PC-3 (cell line): ENCODE measurements at places on chromosomes 2 and 18.

GRCh38 chr2:112087346-112088020 lies 32.4 kb downstream of the TMEM87B start:
- no peak for DNase-seq
- no peak overlapping the region for H3K4me3 ChIP-seq
- H3K27ac ChIP-seq = no peak overlapping the region
- H3K36me3 ChIP-seq = peaks cover 35% of the 10 kb centered on the region
- peaks cover 9% of the 10 kb centered on the region for H3K4me1 ChIP-seq

DNA sequence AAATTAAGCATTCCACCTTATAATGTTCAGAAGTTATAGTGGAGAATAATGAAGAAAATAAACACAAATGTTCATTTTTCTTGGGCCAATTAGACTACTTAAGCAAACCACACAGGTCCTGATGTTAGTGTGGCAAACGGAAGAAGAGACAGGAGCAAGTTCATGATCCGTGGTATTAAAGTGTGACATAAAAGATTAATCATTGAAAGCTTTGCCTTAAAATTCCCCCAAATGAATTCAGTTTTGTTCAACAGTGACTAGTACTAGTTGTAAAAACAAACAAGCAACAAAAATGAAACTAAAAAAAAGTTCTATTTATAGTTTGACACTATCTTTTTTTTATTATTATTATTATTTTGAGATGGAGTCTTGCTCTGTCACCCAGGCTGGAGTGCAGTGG lies 73.7 kb downstream of the RFTN2 start:
- no peak overlapping the region for H3K27ac ChIP-seq
- no peaks in the 10 kb centered on the region for H3K27me3 ChIP-seq
- H3K4me1 ChIP-seq = no peaks in the 10 kb centered on the region
- H3K4me3 ChIP-seq = no peak overlapping the region
- DNase-seq = no peak

DNA sequence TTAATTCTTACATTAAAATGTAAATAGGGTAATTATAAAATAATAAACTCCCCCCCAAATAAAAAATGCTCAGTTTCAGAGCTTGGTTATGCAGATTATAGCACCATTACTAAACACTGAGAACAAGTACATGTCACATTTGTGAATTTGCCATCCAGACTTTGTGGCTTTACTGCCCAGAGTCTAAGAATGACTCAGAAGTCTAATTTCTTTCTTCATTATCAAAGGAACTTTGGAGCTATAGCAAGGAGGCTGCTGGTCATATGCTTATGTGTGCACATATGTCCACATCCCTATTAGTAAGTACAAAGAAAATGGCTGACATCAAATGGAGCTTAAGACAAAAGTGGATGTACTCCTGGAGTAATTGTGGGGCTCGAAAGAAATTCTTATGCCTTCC lies 248.5 kb upstream of the SESTD1 start:
- no peaks in the 10 kb centered on the region for H3K4me1 ChIP-seq
- no peaks in the 10 kb centered on the region for H3K27me3 ChIP-seq
- H3K4me3 ChIP-seq = no peak overlapping the region
- H3K36me3 ChIP-seq = no peaks in the 10 kb centered on the region

GRCh38 chr2:72000110-72000509 lies 147.6 kb downstream of the CYP26B1 start:
- H3K4me1 ChIP-seq = no peaks in the 10 kb centered on the region
- H3K27me3 ChIP-seq = 0 out of 2 replicates have a peak, but pooled peaks cover 4% of the 10 kb centered on the region
- no peak overlapping the region for H3K4me3 ChIP-seq
- no peak for DNase-seq

- H3K4me1 ChIP-seq = peaks cover 29% of the 10 kb centered on the region
- H3K27ac ChIP-seq = peak overlapping the region; percentile 59
- no peaks in the 10 kb centered on the region for H3K36me3 ChIP-seq
- DNase-seq = peak; percentile 97
- H3K4me3 ChIP-seq = no peak overlapping the region
Observed at GRCh38 chr2:46873604-46874068, 42.0 kb downstream of the MCFD2 start.

- no peaks in the 10 kb centered on the region for H3K27me3 ChIP-seq
- H3K4me1 ChIP-seq = peaks cover 26% of the 10 kb centered on the region
- H3K27ac ChIP-seq = peak overlapping the region; percentile 52
- peak; percentile 78 for DNase-seq
Observed at GRCh38 chr2:139031722-139032121, 251.5 kb upstream of the NXPH2 start.

DNA sequence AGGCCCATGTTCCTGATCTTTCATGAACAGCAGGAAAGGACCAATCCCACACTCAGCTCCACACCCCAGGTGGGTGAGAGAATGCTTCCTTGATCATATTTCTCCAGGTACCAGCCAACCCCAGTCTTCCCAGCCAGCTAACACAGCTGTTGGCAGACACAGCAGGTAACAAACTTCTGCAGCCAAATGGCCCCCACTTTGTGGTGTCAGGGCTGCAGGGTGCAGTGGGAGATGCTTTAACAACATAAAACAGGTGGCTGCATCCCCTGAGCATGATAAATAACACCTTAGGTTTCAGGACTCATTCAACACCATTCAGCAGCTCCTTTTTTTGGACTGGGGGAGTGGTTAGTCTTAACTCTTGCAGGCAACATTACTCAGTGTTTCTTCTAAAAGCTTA lies 76.7 kb upstream of the ACAA2 start:
- H3K4me1 ChIP-seq = peaks cover 19% of the 10 kb centered on the region
- no peak overlapping the region for H3K4me3 ChIP-seq
- no peaks in the 10 kb centered on the region for H3K27me3 ChIP-seq

DNA sequence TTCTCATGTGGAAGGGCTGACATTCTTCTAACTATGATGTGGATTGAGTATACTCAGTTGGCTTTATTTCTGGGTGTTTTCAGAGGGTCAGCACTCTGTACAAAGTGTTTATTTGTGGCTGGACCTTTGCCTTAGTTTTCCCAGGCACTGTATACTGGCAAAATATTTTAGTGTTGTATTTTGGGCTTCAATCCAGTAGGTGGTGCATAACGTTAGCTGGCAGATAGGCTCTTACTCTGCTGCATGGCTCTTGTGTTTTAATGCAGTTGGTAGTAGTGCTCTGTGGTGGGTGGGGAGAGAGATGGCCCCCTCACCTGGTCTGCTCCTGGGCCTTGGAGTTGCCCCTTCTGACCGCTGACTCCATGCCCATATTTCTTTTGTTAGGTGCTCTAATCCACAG lies 75.6 kb upstream of the REG3A start:
- no peak overlapping the region for H3K4me3 ChIP-seq
- H3K36me3 ChIP-seq = no peaks in the 10 kb centered on the region
- no peak overlapping the region for H3K27ac ChIP-seq

DNA sequence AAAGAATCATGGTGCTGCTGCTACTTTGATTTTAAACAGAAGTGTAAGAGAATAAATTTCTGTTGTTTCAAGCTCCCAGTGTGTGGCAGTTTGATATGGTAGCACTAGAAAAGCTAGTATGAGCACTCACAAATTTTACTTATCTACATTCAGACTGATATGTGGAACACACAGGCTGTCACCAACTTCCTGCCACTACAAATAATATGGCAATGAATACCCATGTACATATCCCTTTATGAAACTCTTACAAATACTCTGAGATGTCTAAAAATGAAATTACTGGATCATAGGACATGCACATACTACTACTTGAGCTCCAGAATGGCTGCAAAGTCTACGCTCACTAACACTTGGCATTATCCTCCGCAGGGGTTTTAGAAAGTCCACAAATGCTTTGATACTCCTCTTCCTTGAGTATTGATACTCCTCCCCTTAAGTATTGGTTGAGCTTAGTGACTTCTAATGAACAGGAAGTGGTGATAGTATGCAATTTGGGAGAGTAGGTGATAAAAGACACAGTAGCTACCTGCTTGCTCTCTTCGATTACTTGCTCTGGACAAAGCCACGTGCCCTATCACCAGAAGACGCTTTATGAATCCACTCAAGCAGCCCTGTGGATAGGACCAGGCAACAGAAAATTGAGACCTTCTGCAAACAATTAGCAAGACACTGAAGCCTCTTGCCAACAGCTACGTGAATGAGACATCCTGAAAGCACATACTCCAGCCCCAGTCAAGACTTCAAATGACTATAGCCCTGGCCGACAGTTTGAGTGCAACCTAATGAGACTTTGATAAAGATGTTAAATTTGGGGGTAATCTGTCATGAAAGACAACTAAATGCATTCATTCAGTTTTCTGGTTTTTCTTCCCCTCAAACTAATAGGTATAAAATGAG lies 35.4 kb downstream of the FBXO11 start:
- no peak overlapping the region for H3K27ac ChIP-seq
- H3K4me3 ChIP-seq = no peak overlapping the region
- no peaks in the 10 kb centered on the region for H3K36me3 ChIP-seq
- peaks cover 12% of the 10 kb centered on the region; the same call in 1 of the 2 replicates for H3K4me1 ChIP-seq

- no peaks in the 10 kb centered on the region; the same call in 1 of the 2 replicates for H3K36me3 ChIP-seq
- peak overlapping the region; percentile 77 for H3K27ac ChIP-seq
- no peak overlapping the region for H3K4me3 ChIP-seq
- H3K4me1 ChIP-seq = peaks cover 15% of the 10 kb centered on the region; the same call in 1 of the 2 replicates
Observed at GRCh38 chr2:107633580-107634147, 193.0 kb upstream of the RGPD4 start.

DNA sequence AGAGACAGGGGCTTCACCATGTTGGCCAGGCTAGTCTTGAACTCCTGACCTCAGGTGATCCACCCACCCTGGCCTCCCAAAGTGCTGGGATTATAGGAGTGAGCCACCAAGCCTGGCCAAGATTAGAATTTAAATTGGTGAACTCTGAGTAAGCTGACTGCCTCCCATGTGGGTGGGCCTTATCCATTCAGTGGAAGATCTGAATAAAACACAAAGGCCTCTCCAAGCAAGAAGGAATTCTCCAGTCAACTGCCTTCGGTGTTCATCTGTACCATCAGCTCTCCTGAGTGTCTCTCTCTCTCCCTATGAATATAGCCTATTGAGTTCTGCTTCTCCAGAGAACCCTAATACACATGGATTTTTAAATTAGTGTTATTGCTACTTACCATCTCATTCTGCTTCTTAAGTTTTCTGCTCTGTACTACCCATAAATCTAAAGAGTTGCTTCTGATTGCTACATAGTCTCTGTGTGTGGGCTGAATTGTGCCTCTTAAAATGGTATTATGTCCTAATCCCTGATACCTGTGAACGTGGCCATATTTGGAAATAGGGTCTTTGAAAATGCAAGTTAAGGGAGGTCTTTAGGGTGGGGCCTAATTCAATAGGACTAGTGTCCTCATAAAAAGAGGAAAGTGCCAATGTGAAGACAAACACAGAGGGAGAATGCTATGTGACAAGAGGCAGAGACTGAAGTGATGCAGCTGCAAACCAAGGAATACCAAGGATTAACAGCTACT lies 36.3 kb downstream of the FBXO11 start:
- H3K4me3 ChIP-seq = no peak overlapping the region
- no peaks in the 10 kb centered on the region for H3K27me3 ChIP-seq
- no peaks in the 10 kb centered on the region for H3K36me3 ChIP-seq
- no peak overlapping the region for H3K27ac ChIP-seq
- peaks cover 12% of the 10 kb centered on the region; the same call in 1 of the 2 replicates for H3K4me1 ChIP-seq

DNA sequence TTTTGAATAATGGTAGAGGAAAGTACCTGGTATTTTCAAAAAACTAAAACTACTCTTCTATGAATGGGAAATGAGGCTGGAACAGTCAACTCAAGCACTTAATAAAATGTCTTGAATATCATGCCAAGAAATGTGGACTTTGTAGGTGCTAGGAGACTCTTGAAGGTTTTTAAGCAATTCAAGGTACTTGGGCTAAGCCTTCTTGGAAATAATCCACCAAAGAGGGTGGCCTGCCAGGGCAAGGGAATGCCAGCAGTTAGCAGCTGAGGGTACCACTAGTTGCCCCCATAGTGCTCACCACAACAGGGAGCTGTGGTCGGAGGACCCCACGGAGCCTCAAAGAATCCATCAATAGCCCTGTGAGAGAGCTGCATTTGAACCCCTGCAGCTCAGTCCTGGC lies 14.6 kb upstream of the ACYP2 start:
- no peak for DNase-seq
- no peaks in the 10 kb centered on the region for H3K27me3 ChIP-seq
- H3K4me1 ChIP-seq = peaks cover 20% of the 10 kb centered on the region
- H3K4me3 ChIP-seq = no peak overlapping the region
- no peak overlapping the region for H3K27ac ChIP-seq

DNA sequence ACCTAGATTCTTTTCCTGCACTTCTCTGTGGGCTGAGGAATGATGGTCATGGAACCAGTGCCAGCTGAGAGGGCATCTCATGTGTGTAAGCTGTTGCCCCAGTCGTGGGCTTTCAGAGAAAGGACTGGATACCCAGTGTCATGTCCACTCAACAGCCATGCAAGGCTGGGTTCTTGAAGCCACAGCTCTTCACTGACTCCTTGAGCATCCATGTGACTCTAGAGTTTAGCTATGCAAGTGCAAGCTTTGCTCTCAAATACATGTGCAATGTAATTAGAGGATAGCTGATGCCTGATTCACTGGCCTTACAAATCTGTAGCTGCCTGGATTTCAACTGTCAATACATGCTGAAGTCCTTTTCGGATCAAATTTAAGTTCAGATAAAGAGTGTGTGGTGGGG lies 46.8 kb upstream of the EML6 start:
- no peak overlapping the region for H3K27ac ChIP-seq
- H3K4me3 ChIP-seq = no peak overlapping the region
- H3K36me3 ChIP-seq = peaks cover under 1% of the 10 kb centered on the region; the same call in 1 of the 2 replicates
- DNase-seq = no peak
- H3K27me3 ChIP-seq = no peaks in the 10 kb centered on the region
- H3K4me1 ChIP-seq = peaks cover 20% of the 10 kb centered on the region

- H3K36me3 ChIP-seq = no peaks in the 10 kb centered on the region
- H3K27me3 ChIP-seq = no peaks in the 10 kb centered on the region
- H3K27ac ChIP-seq = peak overlapping the region; percentile 98
- no peak for DNase-seq
- H3K4me1 ChIP-seq = peaks cover 46% of the 10 kb centered on the region
Observed at GRCh38 chr2:156457523-156458517, 21.6 kb downstream of the GPD2 start.

GRCh38 chr2:128315122-128315828 lies 3.4 kb downstream of the HS6ST1 start:
- no peak overlapping the region for H3K4me3 ChIP-seq
- no peak overlapping the region for H3K27ac ChIP-seq
- no peak for DNase-seq
- peaks cover 8% of the 10 kb centered on the region; the same call in 1 of the 2 replicates for H3K4me1 ChIP-seq

DNA sequence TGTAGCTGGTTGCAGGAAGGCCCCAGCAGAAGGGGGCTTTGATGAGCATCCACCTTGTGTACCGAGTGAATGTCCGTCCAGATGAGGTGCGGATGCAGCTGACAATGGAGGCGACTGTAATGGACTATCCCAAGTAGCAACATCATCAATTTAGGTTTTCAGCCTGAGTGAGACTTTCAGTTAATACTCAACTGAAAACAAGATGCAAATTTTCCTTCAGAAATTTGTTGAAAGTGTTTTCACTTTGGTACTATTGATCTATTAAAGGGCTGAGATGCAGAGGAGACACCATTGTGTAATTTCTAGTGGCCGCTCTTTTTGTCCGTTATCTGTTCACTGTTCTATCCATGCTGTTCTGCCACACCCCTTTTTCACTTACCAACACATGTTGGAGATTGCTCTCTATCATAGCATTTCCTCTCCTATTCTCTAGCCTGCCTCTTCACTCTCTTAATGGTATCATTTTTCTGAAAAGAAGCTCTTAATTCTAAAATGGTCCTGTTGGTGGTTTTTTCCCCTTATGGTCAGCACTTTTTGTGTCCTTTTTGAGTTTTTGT lies 12.0 kb upstream of the CASP8 start:
- H3K27me3 ChIP-seq = no peaks in the 10 kb centered on the region
- H3K36me3 ChIP-seq = no peaks in the 10 kb centered on the region
- no peak for DNase-seq

- H3K4me3 ChIP-seq = no peak overlapping the region
- H3K4me1 ChIP-seq = peaks cover 14% of the 10 kb centered on the region
- H3K27ac ChIP-seq = no peak overlapping the region
- peak; percentile 44 for DNase-seq
- no peaks in the 10 kb centered on the region for H3K27me3 ChIP-seq
Observed at GRCh38 chr2:144198116-144198515, 321.8 kb downstream of the ZEB2 start.
